ENCODE measurements at places on chromosomes 6 and 20.
A peak's percentile ranks its signal among the peaks of the same experiment; 100 is the strongest.

DNA sequence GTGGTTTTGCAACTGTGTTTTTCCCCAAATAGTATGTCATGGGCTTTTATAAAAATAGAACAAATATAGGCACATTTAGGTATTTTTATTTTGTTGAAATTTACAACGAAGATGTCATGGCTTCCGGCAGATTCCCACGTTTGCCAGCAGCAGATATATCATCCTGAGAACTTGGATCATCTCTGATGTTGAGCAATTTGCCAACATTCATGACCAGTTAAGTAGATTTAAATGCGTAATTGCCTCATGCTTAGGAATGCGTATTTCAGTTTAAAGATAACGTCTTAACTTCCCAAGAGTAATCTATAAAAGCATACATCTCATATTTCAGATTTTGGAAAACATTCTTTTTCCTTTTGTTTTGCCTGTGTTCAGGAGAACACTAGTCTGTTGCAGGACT, 457.8 kb downstream of the QKI start:
- no peak for DNase-seq

DNA sequence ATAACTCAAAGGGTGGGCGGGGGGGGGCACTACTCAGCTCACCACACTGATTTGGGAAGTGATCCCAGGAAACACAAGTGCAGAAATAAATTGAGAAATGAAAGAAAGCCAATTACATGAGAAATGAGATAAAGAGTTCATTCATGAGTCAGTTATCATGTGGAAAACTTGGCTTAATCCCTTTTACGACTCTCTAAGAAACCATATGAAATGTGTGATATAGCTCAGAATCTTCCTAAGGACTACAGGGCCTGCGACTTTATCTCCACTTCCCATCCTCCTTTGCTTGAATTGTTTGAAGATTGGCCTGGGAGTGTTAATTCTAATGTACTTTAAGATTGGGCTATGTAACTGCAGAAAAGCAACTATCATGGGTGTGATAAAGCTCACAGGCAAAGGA, 3.6 kb upstream of the BTN2A2 start:
- no peak for DNase-seq

- DNase-seq: no peak
Measured at GRCh38 chr6:24428615-24429014, 25.9 kb downstream of the MRS2 start.

DNA sequence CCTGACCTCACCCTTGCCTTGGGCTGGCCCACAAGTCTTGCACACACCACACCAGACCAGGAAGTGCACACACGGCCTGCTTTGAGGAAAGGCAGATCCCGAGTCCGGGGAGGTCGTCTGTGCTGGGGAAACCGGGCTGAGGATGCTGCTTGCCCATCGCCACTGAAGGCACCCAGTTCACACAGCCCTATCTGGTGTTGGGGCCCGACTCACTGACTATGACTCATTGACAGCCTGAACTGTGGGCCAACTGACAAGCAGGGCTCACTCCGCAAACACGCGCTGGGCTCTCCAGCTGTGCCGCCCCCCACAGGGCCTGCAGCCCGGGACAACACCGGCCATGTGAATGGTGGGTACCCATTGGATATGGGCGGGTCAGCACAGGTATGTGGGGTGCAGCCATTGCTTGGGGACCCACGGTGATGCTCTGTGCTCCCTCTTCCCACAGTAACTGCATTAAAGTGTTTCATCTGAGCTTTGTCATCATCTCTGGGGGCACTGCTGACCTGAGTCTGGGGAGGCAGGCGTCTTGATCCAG, 1.6 kb downstream of the SAMD10 start:
- DNase-seq: peak; percentile 3

- no peak for DNase-seq
Measured at GRCh38 chr20:23232219-23232581, 118.4 kb upstream of the NXT1 start.

GRCh38 chr20:59752101-59752586, 147.8 kb downstream of the PHACTR3 start:
- no peak for DNase-seq

GRCh38 chr20:54091120-54091480, 20.7 kb upstream of the BCAS1 start:
- no peak for DNase-seq

DNA sequence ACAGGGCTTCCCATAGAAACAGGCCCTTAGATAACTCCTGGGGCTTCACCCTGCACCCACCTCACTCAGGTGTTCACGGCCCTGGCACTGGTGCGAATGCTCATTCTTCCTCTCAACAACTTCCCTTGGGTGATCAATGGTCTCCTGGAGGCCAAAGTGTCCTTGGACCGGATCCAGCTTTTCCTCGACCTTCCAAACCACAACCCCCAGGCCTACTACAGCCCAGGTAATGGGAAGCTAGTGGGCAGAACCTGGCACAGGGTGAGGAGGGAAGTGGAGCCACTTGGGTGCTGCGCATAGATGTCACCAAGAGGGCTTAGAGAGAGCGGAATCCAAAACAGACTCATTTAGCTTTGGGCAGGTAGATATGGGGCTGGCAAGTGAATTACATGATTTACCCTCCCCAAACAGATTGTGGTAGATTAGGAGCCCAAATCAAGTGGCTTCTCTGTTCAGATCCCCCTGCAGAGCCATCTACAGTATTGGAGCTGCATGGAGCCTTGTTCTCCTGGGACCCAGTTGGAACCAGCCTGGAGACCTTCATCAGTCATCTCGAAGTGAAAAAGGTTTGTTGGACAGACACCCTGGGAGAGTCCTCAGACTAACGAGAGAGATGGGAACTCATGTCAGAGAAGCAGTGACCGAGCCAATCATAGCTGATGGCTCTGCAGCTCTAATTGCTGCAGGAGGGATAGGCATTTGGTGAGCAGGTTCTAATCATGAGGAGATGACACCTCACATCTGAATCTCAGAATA, 8.5 kb downstream of the ABCC10 start:
- DNase-seq: no peak

- peak; percentile 85 for DNase-seq
Measured at GRCh38 chr20:62900052-62900691, 26.1 kb downstream of the DIDO1 start.

DNA sequence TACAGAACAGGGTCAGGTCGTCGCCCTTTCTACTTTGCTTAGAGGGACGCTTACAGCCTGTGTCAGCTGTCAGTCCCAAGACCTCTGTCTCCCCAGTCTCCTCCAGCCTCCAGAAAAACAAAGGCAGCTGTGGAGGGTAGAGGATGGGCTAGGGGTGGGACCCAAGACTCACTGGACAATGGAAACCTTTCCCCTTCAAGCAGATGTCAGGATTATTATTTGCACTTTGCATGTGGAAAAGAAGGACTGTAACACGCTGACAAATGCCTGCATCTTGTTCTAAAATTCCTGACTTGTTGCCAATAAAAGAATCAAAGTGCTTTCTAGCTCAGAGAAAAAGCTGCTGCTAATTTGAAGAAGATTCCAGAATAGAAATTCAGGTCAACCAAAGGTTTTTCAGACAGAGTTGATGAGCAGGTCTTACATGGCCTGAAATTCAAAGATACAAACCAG, 58.7 kb downstream of the SNX5 start:
- DNase-seq: no peak

- DNase-seq: no peak
Measured at GRCh38 chr6:136790411-136791295, 1.6 kb downstream of the MAP3K5 start.

- DNase-seq: no peak
Measured at GRCh38 chr6:121330516-121330915, 3.8 kb downstream of the TBC1D32 start.

GRCh38 chr6:55100686-55101085, 73.6 kb upstream of the HCRTR2 start:
- DNase-seq: no peak

- DNase-seq: no peak
Measured at GRCh38 chr6:106046116-106046853, 39.9 kb upstream of the PRDM1 start.

GRCh38 chr6:70686548-70687133, 19.0 kb downstream of the SMAP1 start:
- DNase-seq: no peak

- DNase-seq: no peak
Measured at GRCh38 chr6:11384531-11385309, 152.3 kb upstream of the NEDD9 start.

DNA sequence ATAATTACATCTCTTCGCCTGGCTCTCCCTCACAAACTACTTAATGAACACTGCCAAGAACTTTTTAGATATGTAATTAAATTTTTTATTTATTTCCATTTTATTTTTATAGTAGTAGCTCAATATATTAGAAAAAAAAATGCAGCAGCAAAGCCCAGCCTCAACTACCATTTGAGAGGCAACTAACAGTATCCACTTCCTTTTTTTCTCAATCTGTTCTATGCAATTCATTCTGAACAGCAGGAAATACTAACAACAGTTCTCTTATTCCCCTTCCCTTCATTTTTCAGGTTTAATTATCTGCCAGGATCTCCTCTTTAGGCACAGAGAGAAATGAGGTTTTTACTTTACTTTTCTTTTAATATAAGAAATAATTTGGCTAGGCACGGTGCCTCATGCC, 112.7 kb downstream of the ZNF217 start:
- no peak for DNase-seq

DNA sequence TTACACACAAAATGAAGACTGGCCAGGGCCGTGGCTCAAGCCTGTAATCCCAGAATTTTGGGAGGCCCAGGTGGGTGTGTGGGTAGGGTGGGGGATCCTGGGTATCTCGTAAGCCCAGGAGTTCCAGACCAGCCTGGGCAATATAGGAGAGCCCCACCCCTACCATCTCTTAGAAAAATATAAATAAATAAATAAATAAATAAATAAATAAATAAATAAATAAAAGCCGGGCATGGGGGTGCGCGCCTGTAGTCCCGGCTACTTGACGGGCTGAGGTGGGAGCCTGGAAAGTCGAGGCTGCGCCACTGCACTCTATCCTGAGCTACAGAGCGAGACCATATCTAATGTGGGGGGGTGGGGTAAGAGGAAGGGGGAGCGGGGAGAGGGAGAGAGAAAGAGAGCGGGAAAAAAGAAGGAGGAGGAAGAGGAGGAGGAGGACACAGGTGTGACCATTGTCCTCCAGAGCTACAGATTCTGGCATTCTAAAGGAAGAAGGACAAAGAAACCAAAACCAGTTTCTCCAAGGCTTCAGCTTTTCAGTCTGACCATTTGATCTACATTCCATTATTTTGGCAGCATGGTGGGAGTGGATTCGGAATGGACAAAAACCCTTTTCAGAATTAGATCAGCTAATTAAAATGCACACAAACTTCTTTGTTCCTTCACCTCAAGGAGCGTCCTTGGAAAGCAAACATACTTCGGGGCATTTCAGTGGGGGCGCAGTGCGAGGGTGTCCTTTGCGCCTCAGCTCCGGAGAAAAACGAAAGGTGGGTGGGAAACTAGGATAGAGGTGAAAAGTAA, 577 bp upstream of the C6orf141 start:
- DNase-seq: no peak

GRCh38 chr6:113385020-113385431, 472.1 kb upstream of the MARCKS start:
- no peak for DNase-seq

- no peak for DNase-seq
Measured at GRCh38 chr6:89734526-89734925, 85.1 kb downstream of the MDN1 start.

GRCh38 chr20:3193806-3194616, 10.5 kb downstream of the DDRGK1 start:
- no peak for DNase-seq

DNA sequence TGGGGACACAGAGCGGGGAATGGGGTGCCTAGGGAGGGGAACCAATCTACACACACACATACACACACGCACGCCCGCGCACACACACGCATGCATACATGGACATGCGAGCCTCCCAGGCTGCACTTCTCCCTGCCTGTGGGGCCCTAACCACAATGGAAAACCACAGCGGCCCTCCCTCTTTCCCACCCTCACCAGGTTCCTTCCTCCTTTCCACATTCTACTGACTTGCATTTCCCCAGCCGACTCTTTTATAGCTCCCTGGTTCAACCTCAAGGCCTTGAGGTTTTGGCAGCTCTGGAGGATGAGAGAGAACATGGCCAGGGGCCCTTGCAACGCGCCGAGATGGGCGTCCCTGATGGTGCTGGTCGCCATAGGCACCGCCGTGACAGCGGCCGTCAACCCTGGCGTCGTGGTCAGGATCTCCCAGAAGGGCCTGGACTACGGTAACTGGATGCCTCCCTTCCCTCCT, at the start of gene BPI:
TSS of gene BPI (plus strand) at position 249 of the 472 bp plus-strand sequence. CDS start at position 317, 68 bp downstream.
- DNase-seq: no peak

- DNase-seq: no peak
Measured at GRCh38 chr6:109024368-109024767, 70.3 kb downstream of the SESN1 start.

- DNase-seq: no peak
Measured at GRCh38 chr20:44754554-44754953, 8.9 kb downstream of the KCNK15 start.

DNA sequence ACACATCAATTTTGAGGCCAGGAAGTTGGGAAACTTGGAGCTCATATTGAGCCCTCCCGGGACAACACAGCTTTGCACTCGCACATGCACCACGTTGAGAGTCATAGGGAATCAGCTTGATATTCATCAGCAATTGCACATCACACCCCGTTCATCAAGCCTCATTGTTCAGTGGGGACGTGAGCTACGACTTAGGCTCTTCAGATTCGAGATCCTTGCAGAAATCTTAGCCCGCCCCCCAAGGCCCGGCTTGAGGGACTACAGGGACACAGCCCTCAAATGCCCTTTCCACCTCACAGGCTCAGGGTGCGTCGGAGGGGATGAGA, 93.0 kb upstream of the MAFB start:
- no peak for DNase-seq

DNA sequence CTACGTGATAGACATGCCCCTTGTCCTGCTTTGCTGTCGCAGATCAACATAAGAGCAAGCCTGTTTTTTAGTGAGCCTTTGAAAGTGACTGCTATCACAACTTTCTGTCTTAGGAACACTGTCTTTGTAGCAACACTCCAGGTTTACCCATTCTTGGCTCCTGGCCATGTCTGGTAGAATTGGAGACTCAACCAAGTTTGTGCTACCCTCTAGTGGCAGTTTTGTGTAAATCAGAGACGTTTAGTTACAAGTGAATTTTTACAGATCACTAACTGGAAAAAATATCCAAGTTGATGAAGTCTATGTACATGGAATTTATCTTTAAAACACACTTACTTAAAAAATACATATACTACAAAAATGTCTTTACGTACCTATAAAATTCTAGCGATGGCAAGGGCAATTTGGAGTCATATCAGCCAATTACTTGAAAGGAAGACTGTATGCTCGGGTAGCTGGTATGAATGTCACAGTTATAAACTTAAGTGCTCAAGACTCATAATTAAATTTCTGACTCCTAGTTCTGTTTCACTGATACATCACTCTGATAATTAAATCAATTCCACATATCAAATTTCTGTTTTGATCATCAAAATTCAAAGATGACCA, 101.4 kb downstream of the ADGB start:
- no peak for DNase-seq

GRCh38 chr20:19016140-19016497, 196.3 kb upstream of the SLC24A3 start:
- DNase-seq: no peak

Measured in D721Med (cell line).